ENCODE measurements at places on chromosomes 1 and 21.

DNA sequence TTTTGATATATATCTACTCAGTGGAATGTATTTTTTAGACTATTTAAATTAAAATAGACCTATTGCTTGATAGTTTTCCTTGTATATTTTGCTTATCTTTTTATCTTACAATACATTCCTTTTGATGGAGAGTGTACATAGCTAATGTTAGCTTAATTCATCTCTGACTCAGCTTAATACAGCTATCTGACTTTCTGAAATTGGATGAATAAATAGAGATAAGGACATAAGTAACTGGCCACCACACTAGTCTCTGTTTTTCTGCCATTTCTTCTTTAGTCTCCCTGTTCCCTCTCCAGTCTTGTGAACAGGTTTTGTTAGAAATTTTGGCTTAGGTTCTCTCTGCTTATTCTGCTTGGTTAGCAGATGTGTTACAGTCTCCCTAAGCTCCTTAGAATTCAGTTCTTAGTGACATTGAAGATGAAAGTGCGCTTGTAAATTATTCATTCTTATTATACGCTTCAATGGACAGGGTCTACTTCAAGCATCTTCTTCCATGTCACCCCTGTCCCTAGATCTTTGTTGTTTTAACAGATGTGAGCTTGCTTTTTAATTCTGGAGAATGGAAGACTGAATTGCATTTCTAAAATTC is 59.6 kb downstream of the XPR1 start:
- no peak for DNase-seq

- DNase-seq: no peak
Observed at GRCh38 chr21:15370462-15370975, 305.7 kb upstream of the NRIP1 start.

- DNase-seq: no peak
Observed at GRCh38 chr1:118334506-118334905, 149.5 kb upstream of the SPAG17 start.

- no peak for DNase-seq
Observed at GRCh38 chr1:170156594-170156993, 10.8 kb downstream of the NTMT2 start.

GRCh38 chr1:44653107-44653964 is 20.9 kb downstream of the TMEM53 start:
- DNase-seq: no peak

DNA sequence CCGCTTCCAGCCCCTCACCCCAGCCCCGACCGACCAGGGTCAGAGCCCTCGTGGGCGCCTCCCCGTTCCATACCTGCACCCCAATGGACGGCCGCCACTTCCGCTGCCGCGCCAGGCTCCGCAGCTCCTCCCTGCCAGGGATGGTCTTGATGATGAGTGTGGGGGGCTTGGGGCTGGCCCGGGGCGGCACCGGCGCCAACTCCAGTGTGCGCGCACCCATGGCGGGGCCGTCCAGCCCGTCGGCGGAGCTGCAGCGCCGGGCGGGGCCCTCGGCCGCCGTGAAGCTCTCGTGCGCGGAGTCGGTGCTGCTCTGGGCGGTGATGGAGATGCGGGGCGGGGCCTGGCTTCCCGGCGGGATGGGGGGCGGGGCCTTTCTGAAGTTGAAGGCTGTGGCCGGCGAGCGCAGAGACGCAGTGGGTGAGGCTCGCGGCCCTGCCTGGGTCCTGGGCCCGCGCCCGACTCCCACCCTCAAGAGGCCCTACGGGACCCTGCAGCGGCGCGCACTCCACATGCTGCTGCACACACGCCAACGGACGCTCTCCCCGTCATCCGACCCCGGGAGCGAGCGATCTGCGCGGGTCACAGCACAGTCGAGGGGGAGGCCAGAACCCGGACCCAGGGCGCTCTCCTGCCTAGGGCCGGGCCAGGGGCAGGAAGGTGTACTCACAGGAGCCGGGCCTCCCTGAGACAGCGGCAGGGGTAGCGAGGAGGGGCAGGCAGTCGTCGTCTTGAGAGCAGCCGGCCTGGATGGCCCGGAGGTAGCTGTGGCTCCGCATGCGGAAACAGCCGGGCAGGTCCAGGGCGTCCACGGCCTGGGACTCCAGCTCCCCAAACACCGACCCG is 26.1 kb upstream of the SMIM12 start:
- peak; percentile 6 for DNase-seq

DNA sequence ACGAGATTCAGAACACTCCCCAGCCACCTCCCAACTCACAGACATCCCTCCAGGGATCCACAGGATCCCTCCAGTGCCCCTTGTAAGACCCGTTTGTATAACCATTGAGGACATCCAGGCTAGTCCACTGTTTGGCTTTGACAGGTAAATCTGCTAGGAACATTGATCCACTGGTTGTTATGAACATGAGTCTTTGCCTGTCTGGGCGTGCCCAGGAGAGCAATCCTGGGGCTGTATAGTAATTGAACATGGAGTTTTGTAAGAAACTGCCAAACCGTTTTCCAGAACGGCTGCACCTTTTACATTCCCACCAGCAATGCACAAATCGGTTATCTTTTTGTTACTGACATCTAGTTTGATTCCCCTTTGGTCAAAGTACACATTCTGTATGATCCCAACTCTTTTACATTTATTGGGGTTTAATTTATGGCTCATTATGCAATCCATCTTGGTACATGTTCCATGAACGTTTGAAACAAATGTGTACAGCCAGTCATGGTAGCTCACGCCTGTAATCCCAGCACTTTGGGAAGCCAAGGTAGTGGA is 88.7 kb downstream of the WDR4 start:
- DNase-seq: no peak

- DNase-seq: no peak
Observed at GRCh38 chr1:214330222-214330621, 49.3 kb downstream of the SMYD2 start.

GRCh38 chr1:235854347-235854746 is 12.4 kb downstream of the LYST start:
- DNase-seq: no peak

DNA sequence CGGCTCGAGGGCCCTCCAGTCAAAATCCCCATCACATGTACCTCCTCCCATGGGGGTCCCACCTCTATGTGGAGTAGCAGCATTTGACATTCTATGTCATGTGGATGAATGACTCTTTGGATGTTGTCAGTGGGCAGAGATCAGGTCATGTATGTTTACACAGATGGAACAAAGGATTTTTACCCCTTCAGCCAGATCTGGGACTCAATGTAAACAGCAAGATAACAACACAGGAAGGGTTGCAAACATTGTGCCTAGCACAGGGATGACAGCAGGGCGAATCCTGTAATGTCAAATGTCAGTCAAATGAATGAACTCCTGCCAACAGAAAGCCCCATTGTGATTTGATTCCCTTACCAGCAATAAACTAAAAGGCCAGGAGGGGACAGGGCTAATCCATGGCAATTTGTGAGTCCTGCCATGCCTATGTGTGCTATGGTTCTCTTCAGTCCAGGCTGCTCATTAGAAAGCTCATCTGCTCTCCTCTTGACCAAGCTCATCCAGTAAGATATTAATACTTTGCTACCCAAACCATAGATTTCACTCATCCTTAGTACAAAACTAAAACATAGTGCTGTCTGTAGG is 60.3 kb downstream of the PGBD5 start:
- no peak for DNase-seq

GRCh38 chr1:182781841-182782586 is 7.6 kb upstream of the NPL start:
- DNase-seq: peak; percentile 81

GRCh38 chr1:110876748-110877341 is 3.9 kb downstream of the CD53 start:
- DNase-seq: no peak

DNA sequence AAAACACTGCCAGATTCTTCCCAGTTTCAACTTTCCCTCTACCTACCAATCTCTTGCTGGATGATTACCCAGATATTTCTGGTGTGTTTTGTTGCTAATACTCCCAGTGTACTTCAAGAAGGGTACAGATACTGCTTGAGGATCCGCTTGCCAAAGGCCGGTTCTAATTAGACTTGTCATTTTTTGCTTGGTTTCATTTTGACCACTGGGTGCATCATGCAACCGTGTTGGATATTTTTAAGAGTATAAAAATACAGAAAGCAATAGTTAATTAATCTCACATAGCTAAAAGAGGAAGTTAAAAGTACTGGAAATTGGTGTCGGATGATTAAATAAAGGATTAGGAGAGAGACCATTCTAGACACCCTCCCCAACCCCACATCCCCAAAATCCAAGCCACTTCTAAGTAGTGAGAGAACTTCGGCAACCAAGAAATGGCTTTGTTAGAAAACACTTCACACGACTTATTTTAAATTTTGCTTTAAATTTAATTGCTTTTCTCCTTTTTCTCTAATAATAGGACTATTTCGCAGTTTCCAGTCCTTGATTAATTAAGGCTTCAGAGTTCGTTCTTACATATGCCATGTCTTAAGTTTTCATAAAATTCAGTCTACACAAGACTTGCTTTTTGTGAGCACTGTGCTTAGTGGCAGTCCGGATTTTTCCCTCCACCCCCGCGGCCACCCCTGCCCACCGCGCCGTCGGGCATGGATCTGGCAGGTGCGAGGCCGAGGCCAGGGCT is 2.5 kb upstream of the CDKN2C start:
- DNase-seq: no peak

- DNase-seq: no peak
Observed at GRCh38 chr1:29524285-29525065, 288.2 kb downstream of the PTPRU start.

GRCh38 chr1:39081271-39082009 is 55.3 kb downstream of the NDUFS5 start:
- no peak for DNase-seq

GRCh38 chr1:193569096-193569982 is 382.9 kb upstream of the B3GALT2 start:
- DNase-seq: no peak

DNA sequence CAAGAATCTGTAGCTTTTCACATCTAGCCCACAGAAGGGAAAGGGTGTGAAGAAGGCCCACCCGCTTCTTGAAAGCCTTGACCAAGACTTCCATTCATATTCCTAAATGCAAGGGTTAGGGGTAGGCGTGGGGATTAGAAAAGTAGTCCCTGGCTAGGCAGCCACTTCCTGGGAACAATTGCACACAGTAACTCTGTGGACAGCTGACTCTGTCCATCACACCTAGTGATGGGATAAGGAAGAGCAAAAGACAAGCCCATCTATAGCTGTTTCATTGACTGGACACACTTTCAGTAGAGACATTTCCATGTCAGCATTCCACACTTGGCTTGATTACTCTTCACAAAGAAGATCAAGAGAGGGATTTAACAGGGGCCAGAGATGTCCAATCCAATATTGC is 294.2 kb downstream of the PBX1 start:
- DNase-seq: no peak

DNA sequence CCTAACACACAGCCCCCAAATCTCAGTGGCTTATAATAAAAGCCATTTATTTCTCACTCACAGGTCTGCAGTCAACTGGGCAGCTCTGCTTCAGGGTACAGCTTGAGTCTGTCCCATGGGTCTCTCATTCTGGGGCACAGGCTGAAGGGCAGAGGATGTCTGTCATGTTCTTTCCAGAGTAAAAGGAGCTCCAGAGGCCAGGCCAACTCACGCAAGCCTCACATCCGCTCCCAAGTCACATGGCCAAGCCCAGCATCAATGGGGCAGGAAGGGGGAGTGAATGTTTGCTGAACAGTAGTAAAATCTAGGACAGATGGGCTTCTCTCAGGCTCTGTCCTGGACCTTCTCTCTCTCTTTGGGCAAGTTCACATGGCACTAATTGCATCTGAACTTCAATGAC is 7.1 kb upstream of the SSBP3 start:
- DNase-seq: no peak

- no peak for DNase-seq
Observed at GRCh38 chr1:183812686-183813569, 8.0 kb downstream of the RGL1 start.

GRCh38 chr1:200073286-200073637 is 45.8 kb downstream of the NR5A2 start:
- DNase-seq: no peak

DNA sequence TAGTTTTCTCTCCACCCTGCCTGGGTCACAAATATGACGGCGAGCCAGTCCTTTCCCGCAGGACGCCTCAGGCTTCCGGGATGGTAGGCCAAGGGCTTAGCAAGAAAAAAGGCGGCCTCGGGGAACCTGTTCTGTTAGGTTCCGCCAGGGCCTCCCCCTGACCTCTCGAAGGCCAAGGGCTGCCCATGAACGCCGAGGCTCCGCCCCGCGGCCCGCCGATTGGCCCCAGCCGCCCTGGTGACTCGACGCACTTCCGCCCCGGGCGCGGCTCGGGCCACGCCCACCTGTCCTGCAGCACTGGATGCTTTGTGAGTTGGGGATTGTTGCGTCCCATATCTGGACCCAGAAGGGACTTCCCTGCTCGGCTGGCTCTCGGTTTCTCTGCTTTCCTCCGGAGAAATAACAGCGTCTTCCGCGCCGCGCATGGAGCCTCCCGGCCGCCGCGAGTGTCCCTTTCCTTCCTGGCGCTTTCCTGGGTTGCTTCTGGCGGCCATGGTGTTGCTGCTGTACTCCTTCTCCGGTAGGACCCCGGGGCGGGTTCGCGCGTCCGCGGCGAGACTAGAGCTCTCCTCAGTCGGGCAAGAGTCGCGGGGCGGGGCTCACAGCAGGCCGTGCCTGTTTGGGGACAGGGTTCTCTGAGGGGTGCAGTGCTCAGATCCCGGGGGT is at the start of gene CD46:
Gene CD46, plus strand, starts transcription at position 265 of the 666 bp plus-strand sequence. Its CDS starts 159 bp downstream, at position 424.
- DNase-seq: peak; percentile 97

DNA sequence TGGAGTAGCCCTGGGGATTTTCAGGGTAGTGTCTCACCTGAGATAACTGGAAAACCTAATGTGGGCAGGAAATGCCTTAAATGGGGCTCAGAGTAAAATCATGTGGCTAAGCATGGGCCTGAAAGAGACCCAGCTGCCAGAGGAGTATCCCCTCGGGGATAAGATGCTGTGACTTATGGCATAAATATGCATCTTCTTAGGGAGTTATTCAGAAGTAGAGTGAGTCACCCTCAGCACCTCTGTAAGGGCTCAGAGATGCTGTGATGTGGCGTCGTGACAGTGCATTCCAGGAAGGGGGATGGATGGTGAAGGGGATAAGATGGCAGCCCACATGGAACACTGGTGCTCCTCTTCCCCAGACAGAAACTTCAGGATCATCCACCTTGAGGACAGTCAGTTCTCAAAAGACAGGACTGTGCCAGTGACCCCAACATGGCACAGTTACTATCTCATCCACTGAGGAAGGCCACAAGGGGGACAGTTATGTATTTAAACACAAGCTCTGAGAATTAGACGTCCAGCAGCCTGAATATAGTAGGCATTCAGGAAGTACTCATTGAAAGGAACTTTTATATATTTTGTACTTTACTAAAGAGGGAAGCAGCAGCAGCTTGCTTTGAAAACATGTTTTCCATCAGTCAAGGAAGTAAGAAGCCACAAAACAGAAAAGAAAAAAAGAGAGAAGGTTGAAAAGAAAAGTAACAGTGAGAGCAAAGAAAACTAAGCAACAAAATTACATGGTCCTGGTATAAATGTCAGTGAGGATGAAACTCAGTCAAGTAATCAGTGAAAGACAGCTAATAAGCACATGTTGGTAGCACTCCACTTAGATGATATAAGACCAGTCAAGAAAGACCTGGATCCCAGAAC is 8.3 kb downstream of the IL24 start:
- DNase-seq: no peak

GRCh38 chr1:154941333-154942013 is 5.0 kb upstream of the PMVK start:
- DNase-seq: no peak

GRCh38 chr1:206903687-206904086 is 6.4 kb downstream of the IL24 start:
- no peak for DNase-seq

- no peak for DNase-seq
Observed at GRCh38 chr1:163427279-163427678, 105.5 kb downstream of the NUF2 start.
